Naive thymus-derived CD4-positive, alpha-beta T cell (primary cell): ENCODE measurements at places on chromosomes 5 and 9. TPM values are rescaled to one million over a fixed set of nuclear protein-coding genes. Genes with fewer than 3 reads are reported as not detected.
A peak's percentile ranks its signal among the peaks of the same experiment; 100 is the strongest.

GRCh38 chr9:128190516-128191405 lies 611 bp downstream of the CIZ1 start:
- no peak for DNase-seq

DNA sequence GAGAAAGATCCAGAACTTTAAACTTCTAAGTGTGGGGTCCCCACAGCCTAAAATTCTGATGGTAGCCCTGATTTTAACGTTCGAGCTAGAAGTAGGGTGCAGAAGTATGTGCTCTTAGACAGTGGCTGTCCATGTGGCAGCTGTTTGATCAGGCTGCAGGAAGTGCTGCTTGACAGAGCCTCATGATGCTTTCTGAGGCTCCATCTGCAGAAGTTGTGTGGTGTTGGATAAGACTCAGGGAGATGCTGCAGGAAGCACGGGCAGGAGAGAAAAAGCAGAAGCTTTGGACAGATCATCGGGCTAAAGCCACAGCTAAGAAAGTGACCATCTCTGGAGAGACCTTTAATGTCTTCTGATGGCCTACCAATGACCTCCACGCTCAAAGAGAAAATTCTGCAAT lies 8.1 kb downstream of the MTMR12 start:
- no peak for DNase-seq

DNA sequence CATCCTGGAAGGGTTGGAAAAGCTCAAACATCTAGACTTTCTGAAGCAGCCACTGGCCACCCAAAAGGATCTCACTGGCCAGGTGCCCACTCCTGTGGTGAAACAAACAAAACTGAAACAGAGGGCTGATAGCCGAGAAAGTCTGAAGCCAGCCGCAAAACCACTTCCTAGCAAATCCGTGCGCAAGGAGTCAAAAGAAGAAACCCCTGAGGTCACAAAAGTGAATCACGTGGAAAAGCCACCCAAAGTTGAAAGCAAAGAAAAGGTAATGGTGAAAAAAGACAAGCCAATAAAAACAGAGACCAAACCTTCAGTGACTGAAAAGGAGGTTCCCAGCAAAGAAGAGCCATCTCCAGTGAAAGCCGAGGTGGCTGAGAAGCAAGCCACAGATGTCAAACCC lies 87.6 kb downstream of the MAP1B start:
- DNase-seq: no peak

Gene TAF11L5
- total RNA-seq: not detected

Gene CPLANE1
- 10.4 TPM for total RNA-seq

GRCh38 chr9:108300306-108301287 lies 555.2 kb downstream of the ACTL7B start:
- no peak for DNase-seq

GRCh38 chr5:83726912-83727311 lies 6.3 kb upstream of the HAPLN1 start:
- DNase-seq: no peak

DNA sequence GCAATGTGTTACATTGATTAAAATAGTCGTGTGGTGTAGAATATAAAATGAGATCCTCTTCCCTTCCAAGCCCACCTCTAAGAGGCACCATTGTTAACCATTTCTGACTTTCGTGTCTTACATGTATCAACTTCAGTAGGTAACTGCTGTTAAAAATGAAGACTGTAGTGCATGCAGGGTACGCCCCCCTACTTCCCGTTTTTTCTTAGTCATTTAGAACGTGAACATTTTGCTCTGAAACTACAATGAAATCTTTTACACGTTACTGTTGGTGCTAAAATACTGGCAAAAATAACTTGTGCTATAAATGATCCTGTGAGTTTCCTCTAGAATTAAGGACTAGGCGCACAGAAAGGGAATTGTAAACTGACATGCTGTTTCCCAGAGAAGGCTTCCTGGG lies 41.5 kb downstream of the WNK2 start:
- DNase-seq: no peak

Gene FASTKD3
- 15.3 and 16.6 TPM in 2 replicates for total RNA-seq

DNA sequence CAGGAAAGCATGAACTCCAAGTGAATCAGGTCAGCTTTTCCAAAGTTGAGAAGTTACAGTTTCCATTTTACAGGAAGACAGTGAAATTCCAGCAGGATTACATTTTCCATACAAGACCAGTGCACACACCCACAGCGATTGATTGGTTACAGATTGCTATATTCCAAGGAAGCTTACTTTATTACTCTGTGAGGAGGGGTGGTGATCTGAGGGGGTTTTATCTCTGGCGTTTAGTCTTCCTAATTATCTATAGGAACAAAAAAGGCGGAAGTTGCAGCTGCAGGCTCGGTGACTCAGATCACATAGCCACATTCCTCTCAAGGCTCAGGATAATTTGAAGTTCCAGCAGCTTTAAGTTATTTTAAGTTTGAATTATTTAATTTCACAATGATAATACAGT lies 450.4 kb upstream of the NMUR2 start:
- DNase-seq: no peak

GRCh38 chr9:92312887-92313623 lies 12.1 kb downstream of the NOL8 start:
- no peak for DNase-seq

Gene ACTBL2
- total RNA-seq: not detected

Gene KLHL3
- total RNA-seq: 47.3 TPM

DNA sequence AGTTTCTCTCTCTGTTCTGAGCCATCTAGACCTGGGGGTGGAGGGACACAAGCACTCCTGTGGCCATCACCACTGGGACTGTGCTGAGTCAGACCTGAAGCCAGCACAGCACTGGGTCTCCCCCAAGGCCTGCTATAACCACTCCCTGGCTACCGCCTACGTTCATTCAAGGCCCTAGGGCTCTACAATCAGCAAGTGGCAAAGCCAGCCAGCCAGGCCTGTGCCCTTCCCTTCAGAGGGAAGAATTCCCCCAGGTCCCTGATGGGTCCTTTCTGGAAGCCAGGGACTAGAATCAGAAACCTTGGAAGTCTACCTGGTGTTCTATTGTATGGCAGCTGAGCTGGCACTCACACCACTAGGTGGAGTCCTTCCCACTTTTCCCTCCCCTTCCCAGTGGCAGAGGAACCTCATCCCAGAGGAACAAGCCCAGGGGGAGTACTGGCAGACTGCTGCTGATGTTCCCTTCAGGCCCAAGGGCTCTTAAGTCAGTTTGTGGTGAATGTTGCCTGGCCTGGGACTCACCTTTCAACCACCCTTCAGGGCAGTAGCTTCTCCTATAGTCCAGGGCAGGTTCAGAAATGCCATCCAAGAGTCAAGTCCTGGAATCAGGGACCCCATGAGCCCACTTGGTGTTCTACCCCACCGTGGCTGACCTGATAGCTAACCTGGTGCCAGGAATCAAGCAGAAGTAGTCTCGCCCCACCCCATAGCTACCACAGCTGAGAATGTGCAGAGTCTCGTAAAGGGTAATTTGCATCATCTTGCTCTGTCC lies 20.0 kb downstream of the JMY start:
- no peak for DNase-seq

DNA sequence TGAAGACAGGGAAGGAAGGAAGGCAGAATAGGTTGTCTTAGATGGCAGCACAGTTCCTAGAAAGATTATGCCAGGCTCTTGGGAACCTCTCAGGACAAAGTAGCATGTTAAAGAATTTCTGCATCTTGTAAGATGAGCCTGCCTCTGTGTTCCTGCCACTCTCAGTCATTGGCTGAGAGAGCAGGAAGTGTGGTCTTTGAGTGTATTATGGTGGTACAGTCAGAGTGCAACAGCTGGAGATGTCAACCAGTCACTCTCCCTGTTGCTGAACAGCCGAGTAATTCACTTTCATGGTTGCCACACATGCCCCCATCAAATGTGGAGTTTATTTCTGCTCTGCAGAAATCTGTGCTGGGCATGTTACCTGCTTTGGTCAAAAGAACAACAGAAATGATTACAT lies 659.6 kb upstream of the RIOK2 start:
- no peak for DNase-seq

Gene SLC4A9
- 0.96 TPM for total RNA-seq

- DNase-seq: peak; percentile 58
Measured at GRCh38 chr5:56152437-56152836, 80.7 kb downstream of the ANKRD55 start.

DNA sequence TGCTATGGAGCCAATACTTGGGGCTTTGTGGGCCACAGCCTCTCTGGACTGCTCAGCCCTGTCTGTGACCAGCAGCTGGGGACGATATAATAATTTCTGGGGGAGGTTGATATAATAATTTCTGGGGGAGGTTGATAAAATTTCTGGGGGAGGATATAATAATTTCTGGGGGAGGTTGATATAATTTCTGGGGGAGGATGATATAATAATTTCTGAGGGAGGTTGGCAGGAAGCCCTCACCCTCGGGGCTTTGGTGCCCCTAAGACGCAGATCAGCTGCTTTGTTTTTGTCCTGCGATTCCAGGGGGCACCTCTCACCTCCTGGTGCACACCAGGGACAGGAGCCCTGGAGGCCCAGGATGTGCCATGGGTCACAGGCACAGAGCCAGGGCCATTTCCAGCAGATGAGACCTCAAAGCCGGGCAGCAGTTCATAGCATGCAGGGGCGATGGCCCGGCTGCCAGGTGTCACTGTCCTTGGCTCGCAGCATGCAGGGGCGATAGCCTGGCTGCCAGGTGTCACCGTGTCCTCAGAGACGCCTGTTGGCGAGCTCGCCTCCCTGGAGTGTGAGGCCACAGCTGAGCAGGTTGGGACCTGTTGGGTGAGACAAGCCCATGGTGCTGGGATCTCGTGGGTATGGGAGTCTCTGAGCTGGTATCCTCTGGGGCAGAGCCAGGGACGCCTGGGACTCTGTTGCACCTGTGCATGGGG lies 3.8 kb upstream of the TOR4A start:
- no peak for DNase-seq

GRCh38 chr5:6378766-6379103 lies 388 bp upstream of the MED10 start:
- no peak for DNase-seq

DNA sequence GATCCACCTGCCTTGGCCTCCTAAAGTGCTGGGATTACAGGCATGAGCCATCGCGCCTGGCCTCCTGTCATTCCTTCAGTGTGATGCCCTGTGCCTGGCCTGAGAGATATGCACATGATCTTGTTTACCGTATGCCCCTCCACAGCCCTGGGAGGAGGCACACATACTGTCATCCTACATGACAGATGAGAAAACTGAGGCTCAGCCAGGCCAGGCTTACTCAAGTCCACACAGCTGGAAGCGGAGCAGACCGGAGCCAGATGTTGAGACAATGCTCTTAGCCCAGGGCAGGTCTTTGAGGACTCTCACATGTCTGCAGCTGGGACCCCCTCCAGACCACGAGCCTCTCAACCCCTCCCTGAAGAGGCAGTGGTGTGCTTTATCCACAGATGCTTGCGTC lies 38.7 kb upstream of the SH3PXD2B start:
- DNase-seq: no peak

- DNase-seq: no peak
Measured at GRCh38 chr9:132818588-132818987, 59.5 kb downstream of the AK8 start.

Gene DMRT3
- not detected for total RNA-seq

DNA sequence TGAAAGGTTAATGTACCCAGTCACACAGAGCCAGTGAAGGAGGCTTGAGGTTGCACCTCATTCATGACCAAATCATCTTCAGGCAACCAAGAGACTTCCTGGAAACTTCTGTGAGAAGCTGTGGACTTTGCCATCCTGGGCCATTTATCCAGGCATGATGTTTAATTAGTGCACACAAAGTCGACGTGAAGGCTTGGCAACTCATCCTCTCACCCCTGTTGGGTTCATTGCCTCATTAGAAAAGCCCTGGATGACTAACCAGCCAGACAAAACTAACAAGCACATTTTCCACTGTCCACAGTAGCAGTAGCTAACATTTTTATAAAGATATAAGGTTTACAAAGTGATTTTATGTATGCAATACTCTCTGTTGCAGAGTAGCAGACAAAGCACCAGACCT lies 65.7 kb upstream of the ZNF462 start:
- DNase-seq: no peak

- no peak for DNase-seq
Measured at GRCh38 chr5:72133212-72133990, 26.1 kb downstream of the MAP1B start.

DNA sequence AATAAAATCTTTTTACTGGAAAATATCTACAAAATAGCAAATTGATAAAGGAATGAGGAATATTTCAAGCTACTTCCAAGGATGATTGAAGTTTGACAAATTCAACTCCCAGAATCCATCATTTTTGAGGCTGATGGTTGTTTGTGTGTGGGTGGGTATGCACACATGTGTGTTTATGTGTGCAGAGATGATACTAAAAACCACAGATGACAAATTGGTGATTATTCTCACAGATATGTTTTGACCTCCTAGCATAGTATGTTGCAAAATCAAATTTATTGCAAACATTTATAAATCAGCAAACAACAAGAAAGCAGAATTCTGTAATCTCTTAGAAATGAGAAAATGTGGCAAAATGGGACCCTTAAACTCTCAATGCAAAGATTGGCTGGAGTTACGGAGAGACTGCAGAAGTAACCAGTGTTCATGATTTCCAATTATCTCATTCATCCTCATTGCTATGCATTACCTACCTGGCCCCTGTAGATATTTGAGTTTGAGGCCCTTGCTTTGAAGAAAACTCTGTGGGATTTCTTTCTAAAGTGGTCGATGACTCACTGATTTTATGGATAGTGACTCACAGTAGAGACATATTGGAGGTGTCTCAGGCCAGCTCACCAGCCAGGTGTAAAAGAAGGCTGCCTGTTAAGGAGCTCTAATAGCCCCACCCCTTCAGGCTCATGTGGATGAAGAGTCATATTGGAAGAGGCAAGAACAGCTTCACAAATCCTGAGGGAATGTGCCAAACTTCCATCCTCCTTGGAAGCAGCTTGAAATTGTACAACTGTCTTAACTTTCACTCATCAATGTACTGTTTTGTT lies 44.6 kb upstream of the TMC1 start:
- no peak for DNase-seq

DNA sequence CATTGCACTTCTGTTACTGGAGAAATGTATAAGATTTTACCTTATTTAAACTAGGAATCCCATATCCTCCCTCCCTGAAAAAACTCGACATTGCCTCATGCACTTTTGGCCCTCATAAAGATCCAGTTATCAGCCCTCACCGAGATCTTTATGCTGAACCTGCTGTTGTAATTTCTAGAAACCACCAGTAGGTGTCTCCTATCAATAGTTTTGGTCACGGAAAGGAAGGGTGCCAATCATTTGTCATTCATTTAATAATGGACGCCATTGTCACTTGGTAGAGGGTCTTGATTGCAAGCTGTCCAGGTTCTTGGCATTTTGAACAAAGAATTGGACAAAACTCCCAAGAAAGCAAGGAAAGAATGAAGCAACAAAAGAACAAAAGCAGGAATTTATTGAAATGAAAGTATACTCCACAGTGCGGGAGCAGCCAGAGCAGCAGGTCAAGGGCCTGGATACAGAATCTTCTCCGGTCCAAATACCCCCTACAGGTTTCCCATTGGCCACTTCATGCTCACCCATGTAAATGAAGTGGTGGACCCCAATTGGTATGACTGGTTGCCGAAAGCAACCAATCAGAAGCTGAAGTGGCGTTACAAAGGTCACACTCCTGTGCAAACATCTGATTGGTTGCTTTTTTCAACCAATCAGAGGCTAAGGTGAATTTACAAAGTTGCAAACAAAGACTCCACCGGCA lies 524.3 kb downstream of the PSAT1 start:
- peak; percentile 28 for DNase-seq
